ENCODE measurements at places on chromosomes 12 and 14. TPM values are rescaled to one million over a fixed set of nuclear protein-coding genes. Genes with fewer than 3 reads are reported as not detected.

Gene ACVR1B
- 35.6 TPM for total RNA-seq

Gene CLEC2D
- 9.7 TPM for total RNA-seq

Gene TAS2R20
- total RNA-seq = 6.3 TPM

Gene CHST11
- 56.7 TPM for total RNA-seq

Gene FGF23
- not detected for total RNA-seq

Gene SYCP3
- not detected for total RNA-seq

- no peak for DNase-seq
Measured at GRCh38 chr12:53749986-53750811, 1.6 kb downstream of the CISTR start.

DNA sequence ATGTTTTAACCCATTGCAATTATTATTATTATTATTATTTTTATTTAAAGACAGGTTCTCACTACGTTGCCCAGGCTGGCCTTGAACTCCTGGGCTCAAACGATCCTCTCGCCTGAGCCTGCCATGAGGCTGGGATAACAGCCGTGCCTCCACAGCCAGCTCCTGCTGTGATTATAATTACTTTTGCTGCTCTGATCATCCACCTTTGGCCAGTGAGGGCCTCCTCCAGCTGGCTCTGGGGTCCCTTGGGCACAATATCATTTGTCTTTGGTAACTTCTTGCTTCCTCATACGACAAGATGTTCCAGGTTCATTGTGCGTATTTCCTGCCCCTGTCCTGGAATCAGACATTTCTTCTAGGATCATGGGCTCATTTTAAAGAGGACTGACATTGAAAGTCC, 28.4 kb downstream of the LRTM2 start:
- DNase-seq = no peak

DNA sequence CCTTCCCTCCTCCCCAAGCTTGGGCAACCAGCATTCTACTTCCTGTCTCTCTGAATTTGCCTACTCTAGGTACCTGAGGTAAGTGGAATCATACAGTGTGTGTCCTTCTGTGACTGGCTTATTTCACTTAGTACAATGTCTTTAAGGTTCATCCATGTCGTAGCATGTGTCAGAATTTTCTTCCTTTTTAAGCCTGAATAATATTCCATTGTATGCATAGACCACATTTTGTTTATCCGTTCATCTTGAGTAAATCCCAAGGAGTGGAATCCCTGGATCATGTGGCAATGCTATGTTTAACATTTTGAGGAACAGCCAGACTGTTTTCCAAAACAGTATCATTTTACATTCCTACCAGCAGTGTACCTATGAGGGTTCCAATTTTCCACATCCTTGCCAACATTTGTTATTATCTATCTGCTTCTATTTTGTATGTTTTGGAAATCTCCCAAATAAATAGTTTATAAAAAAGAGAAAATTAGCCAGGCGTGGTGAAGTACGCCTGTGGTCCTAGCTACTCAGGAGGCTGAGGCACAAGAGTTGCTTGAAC, 12.4 kb downstream of the HSP90AA1 start:
- no peak for DNase-seq

DNA sequence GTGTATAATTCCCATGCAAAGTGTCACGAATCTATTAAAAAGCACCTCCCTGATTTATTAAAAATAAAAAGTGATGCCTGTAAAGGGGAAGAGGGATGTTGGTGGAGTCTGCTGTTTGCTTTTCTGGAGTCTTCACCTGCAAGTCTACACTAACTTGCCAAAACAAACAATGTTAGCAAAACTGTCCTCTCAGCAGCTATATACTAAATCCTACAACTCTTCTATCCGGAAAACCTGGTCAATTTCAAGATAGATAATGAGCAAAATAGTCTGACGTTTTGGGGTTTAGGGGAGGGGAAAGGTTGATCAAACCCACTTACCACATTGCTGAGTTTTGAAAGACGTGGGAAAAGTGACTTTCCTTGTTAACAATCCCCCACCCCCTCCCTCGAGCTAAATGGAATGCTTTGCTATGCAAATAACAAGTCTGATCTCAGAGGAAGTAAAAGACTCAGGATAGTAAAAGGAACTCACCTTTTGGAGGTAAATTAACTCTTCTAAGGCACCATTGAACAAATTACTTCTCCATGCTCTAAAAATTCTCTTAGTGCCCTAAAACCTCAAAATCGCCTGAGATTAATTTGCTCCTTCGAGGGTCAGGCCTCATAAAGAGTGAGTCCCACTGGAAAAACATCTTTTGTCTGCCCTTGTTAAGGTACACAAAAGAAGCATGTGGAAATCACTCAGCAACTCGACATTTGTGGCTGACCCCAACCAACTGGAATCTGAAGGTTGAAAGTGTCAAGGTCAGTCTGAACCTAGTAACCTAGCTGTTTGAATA, 13.5 kb downstream of the BMP4 start:
- no peak for DNase-seq

DNA sequence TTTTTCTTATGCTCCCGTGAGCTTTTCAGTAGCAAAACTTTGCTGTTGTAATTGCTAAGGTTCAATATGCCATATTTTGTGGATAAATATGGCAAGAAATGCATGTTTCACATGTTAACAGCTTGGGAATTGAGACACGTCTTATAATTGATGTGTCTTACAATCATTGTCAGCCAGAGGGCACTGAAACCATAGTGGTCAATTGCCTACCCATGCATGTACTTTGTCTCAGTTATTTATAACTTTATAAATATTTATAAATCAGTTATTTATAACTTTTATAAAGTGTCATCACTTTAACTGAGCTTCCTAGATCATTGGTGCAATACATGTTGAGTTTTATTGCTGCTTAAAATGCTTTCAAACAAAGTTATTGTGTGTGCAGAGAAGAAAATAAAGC, 82.0 kb downstream of the CATSPERB start:
- DNase-seq = peak; percentile 28

DNA sequence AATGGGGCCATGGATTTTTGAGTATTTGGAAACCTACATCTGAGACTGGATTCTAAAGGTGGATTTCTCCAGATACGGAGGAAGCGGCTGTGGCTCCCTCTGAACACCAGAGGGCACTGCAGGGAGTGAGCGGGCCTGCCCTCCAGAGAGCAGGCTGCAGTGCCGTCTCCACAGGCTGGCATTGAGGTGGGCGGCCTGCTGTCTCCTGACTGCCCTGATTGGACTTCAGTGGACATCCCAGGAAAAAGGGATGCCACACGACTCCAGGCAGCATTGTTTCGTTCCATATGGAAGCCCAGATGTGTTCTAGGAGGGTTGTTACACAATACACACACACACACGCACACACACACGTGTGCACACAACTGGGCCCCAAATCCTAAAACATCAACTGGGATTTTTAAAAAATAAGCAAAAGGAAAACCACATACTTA, 20.9 kb upstream of the ANO2 start:
- peak; percentile 41 for DNase-seq

- no peak for DNase-seq
Measured at GRCh38 chr12:98819821-98820404, 174.8 kb downstream of the APAF1 start.

DNA sequence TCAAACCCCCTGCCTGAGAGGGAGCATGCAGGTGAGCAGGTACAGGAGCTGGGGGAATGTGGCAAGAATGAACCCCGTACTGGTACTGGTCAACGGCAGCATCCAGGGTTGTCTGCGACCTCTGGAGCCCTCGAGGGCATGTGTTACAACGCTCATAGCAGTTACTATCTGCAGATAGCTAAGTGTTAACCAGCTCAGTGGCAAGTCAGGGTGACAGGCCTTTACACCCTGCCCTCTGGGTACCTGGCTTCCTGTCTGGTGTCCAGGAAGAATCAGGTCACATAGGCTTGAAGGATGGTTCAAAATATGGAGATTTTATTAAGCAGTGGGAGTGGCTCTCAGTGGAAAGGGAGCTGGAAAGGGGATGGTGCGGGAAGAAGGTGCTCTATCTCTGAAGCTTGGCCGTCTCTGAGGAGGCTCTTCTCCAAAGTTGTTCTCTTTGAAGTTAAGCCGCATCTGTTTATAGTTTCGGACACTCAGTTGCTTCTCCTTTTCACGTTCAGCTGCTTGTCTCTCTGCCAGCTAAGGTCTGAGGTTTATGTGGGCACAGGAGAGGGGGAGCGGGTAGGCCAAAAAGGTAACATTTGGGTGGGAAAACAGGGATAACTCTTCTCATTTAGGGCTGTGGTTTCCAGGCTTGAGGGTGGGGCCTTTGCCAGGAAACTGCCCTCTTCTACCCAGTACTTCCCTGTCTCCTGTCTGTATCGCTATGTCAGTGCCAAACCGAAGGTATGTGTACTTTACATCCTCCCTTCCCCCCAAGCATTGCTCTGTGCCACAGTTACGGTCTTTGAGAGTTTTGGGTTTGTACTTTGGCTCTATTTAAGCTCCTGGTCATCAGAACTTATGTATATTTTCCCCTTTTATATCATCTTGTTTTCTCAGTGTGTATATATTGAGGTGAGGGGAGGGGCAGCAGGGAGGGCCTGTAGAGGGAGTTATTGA, 305.8 kb downstream of the RGS6 start:
- DNase-seq = no peak

Measured in upper lobe of left lung (tissue), 6 donors.